ENCODE measurements at places on chromosomes 7 and 10.

GRCh38 chr7:98249106-98249505 is 2.9 kb downstream of the TECPR1 start:
- DNase-seq = no peak

GRCh38 chr7:41760293-41760692 is 57.4 kb upstream of the INHBA start:
- no peak for DNase-seq

- no peak for DNase-seq
These were observed 2.8 kb downstream of the SPRN start for GRCh38 chr10:133421336-133422222.

DNA sequence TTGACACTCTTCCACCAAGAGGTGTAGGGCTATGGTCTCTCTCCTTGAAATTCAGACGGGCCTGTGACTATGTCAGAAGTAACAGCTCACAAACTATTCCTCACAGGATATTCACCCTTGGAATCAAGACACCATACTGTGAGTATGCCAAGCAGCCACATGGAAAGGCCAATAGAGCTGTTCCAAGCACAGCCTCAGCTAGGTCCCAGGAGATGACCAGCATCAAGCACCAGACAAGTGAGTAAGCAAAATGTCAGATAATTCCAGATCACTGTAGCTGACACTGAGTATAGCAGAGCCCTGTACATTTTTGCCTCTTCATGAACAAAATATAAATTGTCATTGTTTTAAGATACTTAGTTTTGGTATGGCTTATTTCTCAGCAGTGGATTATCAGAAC is 88.1 kb upstream of the KCND2 start:
- DNase-seq = no peak

DNA sequence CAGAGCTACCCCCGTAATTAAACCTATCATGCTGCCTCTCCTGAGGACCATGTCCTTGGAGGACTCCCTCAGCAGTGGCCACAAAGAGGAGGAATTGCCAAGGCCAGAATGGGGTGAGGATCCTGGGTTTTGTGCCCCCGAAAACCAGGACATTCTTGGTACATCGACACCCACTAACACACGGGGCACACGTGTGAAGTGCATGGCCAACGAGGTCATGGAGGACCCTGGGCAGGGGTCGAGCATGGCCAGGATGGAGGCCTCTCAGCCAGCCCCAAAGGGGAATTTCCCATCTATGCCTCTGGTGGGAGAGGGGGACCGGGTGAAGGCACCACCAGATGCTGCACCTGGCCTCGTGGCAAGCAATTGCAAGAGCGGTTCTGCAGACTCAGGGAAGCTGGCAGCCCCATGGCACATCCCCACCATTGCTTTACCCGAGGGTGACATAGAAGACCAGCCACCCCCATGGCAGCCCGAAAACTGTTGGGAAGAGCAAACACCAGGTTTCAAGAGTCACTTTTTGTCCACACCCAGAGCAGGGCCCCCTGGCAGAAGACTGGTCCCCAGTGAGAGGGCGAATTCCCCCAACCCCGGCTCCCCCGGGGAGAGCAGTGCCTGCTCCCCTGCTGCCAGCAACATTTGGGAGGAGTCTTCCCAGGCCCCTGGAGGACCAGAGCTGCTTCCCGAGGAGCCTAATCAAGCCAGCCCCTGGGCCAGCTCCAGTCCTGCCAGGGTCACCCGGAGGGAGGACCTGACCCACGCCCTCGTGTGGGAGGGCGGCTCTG is 26.4 kb downstream of the C10orf71 start:
- no peak for DNase-seq

Data from aorta (tissue), 5 donors.